ENCODE measurements at places on chromosomes 3 and 15.

- DNase-seq: no peak
Measured at GRCh38 chr15:83871808-83872559, 218.1 kb downstream of the ADAMTSL3 start.

- DNase-seq: no peak
Measured at GRCh38 chr3:62999158-62999557, 123.9 kb upstream of the CADPS start.

- DNase-seq: no peak
Measured at GRCh38 chr3:146542978-146543377, 1.4 kb downstream of the PLSCR1 start.

DNA sequence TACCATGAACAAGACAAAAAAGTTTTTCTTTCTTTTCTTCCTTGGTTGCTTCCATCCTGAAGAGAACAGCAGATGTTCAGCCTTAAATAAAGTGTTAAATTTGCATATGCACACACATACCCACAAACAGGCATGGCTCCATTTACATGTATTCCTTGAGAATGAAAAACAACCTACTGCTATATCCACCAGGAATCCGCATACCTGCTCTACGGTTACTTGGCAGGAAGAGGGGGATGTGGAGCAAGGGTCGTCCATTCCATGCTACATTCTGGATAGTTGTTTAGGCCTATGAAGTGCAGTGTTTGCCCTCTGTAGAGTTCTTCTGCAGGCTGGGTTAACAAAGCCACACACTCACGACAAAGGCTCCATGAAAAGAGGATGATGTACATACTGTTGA lies 322.8 kb downstream of the KCNH8 start:
- DNase-seq: no peak

- DNase-seq: no peak
Measured at GRCh38 chr3:71355862-71356261, 227.7 kb downstream of the FOXP1 start.
